ENCODE measurements at places on chromosomes 7 and 10. TPM values are rescaled to one million over a fixed set of nuclear protein-coding genes. Genes with fewer than 3 reads are reported as not detected.

GRCh38 chr10:132377326-132377725, 19.7 kb upstream of the PWWP2B start:
- DNase-seq = no peak

DNA sequence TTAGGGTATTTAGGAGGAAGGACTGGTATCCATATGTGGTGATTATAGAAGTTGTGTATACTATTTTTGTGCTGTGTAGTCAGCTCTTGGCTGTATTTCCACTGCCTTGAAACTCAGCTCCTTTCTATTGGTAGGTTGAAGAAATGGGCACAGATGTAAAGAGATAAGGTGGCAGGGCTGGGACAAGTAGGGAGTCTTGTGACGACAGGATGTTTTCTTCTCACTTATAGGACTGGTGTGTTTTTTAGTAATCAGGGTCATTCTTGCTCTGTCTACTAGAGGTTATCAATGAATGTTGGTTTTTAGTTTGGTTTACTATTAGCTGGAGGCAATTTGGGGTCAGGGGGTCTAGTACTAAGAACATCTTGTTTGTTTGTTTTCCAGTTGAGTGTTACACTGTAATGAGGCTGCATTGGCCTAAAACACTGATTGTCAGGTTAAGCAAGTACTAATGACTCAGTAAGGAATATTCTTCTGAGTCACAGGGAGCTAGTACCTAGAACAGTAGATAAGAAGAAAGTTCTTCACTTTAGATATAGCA, 11.8 kb downstream of the UBN2 start:
- no peak for DNase-seq

GRCh38 chr7:46071076-46071475, 150.0 kb upstream of the IGFBP3 start:
- DNase-seq = no peak

GRCh38 chr10:87546971-87547413, 42.3 kb downstream of the MINPP1 start:
- DNase-seq = no peak

The SPDYE1 gene
- not detected for polyA plus RNA-seq

The CARD11 gene
- 0.04 TPM for polyA plus RNA-seq

All from HepG2 (cell line).